Panc1 (cell line): ENCODE measurements at places on chromosomes 3 and 15. TPM values are rescaled to one million over a fixed set of nuclear protein-coding genes. Genes with fewer than 3 reads are reported as not detected.

PRR20G gene
- total RNA-seq = not detected

DNA sequence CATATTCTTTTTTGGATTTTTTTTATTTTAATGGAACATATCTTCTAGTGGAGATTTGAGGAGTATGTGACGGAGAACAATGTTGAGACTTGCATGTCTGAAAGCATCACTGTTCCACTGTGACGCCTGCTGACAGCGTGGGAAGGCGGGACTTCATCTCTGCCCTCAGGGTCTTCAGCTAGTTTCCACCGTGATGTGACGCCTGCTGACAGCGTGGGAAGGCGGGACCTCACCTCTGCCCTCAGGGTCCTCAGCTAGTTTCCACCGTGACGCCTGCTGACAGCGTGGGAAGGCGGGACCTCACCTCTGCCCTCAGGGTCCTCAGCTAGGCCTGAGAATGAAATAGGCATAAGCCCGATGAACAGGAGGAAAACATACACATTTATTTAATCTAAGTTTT is 70.7 kb downstream of the LMLN start:
- no peak for DNase-seq

GRCh38 chr3:71784201-71784913 is 591 bp downstream of the PROK2 start:
- no peak for DNase-seq

- DNase-seq = no peak
Observed at GRCh38 chr3:141425523-141426233, 57.4 kb downstream of the ZBTB38 start.

TMOD2 gene
- 1.7 TPM for total RNA-seq

LRRC2 gene
- not detected for total RNA-seq

MUC13 gene
- 0.13 TPM for total RNA-seq

GRCh38 chr3:1263121-1263520 is 170.3 kb downstream of the CNTN6 start:
- DNase-seq = no peak

GRCh38 chr3:135040321-135041240 is 245.5 kb downstream of the EPHB1 start:
- DNase-seq = no peak

DNA sequence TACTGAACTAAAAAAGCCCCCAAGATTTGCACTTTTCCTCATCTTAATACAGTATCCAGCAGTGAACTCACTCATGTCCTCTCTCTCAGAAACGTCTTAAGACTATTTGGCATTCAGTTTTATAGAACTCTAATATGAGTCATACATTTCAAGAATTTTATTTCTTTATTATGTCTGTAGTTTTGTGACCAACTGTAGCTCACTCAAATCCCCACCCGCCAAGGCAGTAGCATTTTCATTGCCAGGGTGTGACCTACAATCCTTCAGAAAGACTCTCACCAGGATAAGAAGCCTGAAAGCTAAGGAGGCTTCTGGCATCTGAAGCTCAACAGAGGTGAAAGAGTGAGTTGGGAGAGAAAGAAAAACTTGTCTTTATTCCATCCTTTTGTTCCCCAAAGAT is 537.1 kb downstream of the RSL24D1 start:
- no peak for DNase-seq

- no peak for DNase-seq
Observed at GRCh38 chr15:71414853-71415252, 299.6 kb downstream of the THSD4 start.

GRCh38 chr3:130939753-130940152 is 45.9 kb downstream of the ATP2C1 start:
- no peak for DNase-seq

GRCh38 chr3:45035441-45036301 is 9.6 kb downstream of the CLEC3B start:
- no peak for DNase-seq

PLSCR5 gene
- not detected for total RNA-seq
